ENCODE measurements at places on chromosomes 2 and 18.

- peak; percentile 76 for DNase-seq
Observed at GRCh38 chr2:129812071-129812470, 167.4 kb upstream of the RAB6C start.

GRCh38 chr2:200470230-200470629 is 39.6 kb downstream of the KCTD18 start:
- DNase-seq: peak; percentile 45

DNA sequence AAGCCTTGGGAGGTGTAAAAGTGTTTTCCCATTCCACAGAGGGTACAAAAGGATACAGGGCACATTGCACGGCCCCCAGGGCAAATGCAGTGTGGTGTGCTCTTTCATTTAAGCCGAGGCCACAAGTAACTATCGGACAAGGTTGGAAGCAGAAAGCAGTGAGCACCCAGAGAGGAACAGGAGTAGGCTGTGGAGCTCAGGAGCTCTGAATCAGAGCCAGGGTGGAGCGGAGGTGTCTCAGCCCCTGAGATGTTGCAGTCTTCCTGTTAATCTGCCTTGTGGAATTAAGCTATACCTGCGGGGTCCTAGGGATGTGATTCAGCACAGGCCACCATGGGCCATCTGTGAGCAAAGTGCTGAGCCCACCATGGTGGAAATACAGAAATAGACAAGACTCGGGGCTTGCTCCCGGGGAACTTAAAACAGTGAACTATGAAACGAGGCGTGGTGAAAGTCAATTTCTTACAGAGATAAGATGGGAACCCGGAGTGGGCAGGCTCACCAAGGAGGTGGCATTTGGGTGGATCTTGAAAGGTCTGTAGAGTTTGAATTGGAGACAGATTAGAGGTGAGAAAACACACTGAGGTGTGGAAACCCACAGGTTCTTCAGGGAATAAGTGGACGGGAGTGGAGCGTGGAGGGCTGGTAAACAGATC is 44.0 kb downstream of the ASAP2 start:
- DNase-seq: peak; percentile 45

DNA sequence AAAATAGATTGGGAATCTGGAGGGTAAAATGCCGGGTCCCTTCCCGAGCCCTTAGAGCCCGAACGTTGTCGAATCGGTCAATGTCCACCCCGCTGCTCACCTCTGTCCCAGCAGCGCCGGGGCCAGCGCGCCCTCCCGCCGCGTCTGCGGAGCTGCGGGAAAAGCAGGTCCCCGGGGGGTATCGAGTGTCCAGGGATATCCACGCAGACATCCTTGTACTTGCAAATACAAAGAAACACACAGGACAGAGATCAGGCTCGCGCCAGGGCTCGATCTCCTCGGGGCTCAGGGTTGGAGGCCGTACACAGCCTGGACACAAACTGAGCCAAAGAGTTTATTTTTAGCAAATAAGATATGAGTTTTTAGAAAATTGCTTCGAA is 2.3 kb upstream of the GATA6 start:
- peak; percentile 60 for DNase-seq

DNA sequence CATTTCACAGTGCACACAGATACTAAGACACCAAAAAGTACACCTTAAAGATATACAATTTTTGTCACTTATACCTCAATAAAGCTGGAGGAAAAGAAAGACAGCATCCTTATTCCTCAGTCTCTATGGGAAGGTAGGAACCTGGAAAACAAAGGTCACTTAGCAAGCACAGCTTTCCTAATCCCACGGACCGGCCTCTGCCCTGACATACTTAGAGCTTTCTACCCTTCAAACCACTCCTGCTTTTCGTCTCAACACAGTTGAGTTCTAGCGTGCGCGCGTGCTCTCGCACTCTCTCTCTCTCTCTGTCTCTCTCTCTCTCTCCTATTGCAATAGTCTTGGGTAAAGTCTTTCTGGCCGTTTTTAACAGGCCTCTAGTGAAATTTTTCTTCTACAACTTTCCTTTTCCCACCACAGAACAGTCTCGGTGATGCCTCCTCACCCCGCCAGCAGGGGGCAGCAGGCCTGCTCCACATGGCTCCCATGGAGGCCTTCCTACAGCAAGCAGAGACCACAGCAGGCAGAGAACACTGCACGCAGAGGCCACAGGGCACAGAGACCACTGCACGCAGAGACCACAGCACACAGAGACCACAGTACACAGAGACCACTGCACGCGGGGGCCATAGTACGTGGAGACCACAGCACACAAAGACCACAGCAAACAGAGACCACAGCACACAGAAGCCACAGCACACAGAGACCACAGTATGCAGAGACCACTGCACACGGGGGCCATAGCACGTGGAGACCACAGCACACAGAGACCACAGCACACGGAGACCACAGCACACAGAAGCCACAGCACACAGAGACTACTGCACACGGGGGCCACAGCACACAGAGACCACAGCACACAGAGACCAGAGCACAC is 106.9 kb downstream of the FBXO15 start:
- peak; percentile 57 for DNase-seq

DNA sequence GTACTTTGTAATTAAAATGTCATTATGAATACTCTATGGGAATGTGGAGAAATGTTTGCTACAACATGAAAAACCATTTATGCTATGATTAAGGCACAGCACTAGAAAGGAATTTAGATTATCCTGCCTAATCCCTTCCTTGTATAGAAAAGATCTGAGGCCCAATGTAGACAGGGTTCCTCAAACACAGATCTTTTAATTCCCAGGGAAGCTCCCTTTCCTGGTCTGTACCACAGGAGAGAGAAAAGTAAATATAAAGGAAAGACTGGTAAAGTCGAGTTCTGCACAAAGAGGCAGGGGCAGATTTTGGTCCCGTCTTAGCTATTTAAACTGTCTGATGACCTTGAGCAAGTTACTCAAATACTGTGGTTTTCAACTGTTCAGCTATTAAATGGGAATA is 84.7 kb downstream of the ICA1L start:
- no peak for DNase-seq

DNA sequence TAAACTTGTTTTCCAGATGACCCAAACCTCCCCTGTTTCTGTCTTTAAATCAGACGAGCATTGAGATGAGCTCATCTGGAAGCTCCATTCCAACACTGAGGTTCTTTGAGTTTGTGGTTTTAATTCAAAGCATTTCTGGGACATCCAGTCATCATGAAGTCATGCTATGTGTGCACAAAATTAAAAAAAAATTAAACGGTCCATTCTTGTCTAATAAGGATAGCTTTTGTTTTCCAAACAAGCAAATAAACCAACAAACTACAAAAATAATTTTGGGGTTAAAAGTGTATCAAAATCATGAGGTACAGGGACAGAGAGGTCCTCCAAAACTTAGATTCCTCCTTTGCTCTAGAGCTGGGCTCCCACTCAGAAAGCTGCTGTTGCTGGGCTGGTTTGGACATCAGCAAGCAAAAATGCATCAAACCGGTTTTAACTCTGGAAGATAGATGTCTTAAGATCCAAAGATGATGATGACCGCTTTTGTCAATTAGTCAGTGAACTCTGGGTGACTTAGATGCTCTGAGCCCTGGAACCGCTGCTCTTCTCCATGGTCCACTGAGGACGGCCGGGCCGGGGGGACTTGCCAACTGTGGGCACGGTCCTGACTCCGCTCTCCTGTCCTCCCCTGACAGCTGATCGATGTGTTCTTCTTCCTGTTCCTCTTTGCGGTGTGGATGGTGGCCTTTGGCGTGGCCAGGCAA is 65.4 kb downstream of the TRPM8 start:
- DNase-seq: no peak
